Uterus (tissue), 4 donors: ENCODE measurements at places on chromosomes 2 and 18.
A peak's percentile ranks its signal among the peaks of the same experiment; 100 is the strongest.

DNA sequence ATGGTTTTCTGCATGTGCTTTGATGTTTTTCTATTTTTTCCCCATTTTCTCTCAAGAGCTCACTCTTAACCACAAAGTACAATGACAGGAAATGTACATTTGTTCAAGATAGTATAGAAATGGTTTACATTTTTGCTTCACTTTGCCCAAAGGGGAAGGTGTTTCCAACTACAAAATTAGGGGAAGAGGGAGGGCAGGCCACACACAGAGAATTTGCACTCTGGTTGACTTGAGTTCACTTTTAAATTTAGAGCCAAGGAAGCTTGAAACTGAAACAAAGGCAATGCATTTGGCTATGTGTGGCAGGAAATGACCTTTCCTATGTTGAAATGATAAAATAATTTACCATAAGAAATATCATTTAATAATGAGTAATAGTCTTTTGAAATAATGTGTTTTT is 19.1 kb upstream of the VIT start:
- H3K4me3 ChIP-seq: no peak overlapping the region
- H3K27me3 ChIP-seq: no peaks in the 10 kb centered on the region
- H3K27ac ChIP-seq: no peak overlapping the region
- no peaks in the 10 kb centered on the region for H3K36me3 ChIP-seq

DNA sequence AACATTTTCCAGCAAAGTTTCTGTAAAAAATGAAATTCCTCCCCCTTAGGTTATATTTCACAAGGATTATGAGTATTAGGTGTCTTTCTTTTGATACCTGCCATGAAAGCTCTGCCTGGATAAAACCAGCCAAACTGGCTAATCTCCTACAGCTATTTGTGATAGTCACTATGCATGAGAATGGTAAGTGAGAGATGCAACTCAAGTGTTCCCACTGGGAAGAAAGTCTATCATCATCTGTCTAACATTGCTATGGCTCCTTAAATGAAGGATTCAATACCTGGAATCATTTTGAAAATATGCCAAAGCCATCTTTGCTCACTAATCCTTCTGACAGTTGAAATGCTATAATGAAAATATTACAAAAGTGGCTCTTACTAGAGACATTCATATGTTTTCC is 339.9 kb upstream of the LRRTM4 start:
- H3K27ac ChIP-seq: no peak overlapping the region
- no peak overlapping the region for H3K4me3 ChIP-seq
- no peaks in the 10 kb centered on the region for H3K4me1 ChIP-seq
- no peaks in the 10 kb centered on the region for H3K27me3 ChIP-seq
- H3K36me3 ChIP-seq: no peaks in the 10 kb centered on the region

DNA sequence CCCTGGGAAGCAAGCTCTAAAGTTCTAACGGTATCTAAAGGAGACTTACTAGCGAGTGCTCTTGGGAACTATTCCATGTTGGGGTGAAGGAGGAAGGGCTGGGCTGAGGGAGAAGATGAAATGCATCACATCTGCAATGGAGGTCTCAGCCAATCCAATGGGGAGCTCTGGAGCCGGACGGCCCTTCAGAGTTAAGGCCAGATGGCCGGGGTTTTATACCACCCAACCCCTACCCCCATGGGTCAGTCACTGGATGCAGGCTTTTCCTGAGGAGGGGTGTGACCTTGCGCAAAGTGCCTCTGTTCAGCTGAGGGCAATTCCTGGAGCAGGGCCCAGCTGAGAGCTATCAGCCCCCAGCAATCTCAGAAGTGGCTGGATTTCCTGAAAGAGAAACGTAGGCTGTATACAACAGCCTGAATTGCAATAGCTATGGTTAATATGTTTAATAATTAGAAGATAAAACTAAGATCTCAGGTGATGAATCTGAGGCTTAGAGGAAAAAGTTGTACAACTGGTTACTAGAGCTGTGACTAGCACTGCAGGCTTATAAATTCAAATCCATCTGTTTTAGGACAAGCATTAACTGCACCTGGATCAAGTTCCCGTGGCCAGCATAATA is 21.6 kb downstream of the EIPR1 start:
- no peaks in the 10 kb centered on the region for H3K36me3 ChIP-seq
- no peaks in the 10 kb centered on the region for H3K4me1 ChIP-seq
- no peaks in the 10 kb centered on the region for H3K27me3 ChIP-seq
- DNase-seq: no peak

GRCh38 chr2:235054919-235055318 is 103.1 kb downstream of the SH3BP4 start:
- no peaks in the 10 kb centered on the region for H3K36me3 ChIP-seq
- DNase-seq: no peak
- H3K27ac ChIP-seq: no peak overlapping the region
- no peaks in the 10 kb centered on the region for H3K27me3 ChIP-seq
- no peak overlapping the region for H3K4me3 ChIP-seq
- peaks cover 7% of the 10 kb centered on the region for H3K4me1 ChIP-seq

DNA sequence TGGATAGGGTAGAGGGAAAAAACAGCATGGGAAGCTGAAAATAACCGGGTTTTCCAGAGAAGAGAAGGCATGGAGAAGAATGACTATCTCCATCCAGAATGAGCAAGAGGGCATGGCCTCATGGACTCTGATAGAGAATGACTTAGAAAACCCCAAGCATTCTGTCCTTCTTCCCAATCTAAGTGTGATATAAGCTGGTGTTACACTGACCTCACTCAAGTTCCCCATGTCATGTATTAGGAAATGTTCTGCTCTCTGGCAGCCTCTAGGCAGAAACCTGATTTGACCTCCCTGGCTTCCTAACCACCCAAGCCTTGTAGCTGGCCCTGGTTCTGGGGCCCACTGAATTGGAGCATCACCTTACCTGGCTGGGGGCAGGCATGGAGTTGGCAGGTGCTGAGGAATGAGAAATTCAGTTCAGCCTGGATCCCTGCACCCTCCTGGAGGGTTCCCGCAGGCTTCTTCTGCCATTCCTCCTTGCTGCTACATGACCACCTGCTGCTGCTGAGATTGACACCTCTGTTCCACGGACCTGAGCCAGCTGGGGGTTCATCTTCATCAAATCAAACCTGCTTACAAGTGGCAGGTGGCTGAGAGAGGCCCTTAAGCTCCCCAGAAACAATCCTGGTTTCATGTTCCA is 5.2 kb upstream of the SIGLEC15 start:
- H3K4me1 ChIP-seq: no peaks in the 10 kb centered on the region
- no peaks in the 10 kb centered on the region for H3K36me3 ChIP-seq
- H3K27ac ChIP-seq: no peak overlapping the region
- no peak overlapping the region for H3K4me3 ChIP-seq
- DNase-seq: no peak

- no peak overlapping the region for H3K4me3 ChIP-seq
- no peak for DNase-seq
- H3K4me1 ChIP-seq: no peaks in the 10 kb centered on the region
- no peak overlapping the region for H3K27ac ChIP-seq
- no peaks in the 10 kb centered on the region for H3K36me3 ChIP-seq
- no peaks in the 10 kb centered on the region for H3K27me3 ChIP-seq
These were observed 12.4 kb downstream of the PTPRN start for GRCh38 chr2:219296631-219297391.

DNA sequence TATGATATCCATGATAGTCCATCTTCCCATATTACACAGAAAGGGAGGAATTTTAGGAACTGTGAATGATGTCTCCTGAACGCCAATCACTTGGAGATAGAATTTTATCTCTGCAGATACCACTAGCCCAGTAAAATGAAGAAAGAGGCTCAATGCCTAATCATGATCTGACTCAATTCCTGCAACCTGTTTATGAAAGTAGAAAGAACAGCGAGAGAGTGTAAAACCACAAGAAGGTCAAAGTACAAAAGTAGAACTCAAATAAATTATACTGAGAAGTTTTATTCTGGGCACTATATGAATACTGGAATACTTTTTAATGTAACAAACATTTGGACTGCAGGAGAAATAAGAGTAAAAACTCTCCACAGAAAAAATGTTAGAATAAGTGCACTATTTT is 892.1 kb upstream of the DDX18 start:
- H3K4me3 ChIP-seq: no peak overlapping the region
- H3K27ac ChIP-seq: no peak overlapping the region
- no peak for DNase-seq
- H3K27me3 ChIP-seq: no peaks in the 10 kb centered on the region

DNA sequence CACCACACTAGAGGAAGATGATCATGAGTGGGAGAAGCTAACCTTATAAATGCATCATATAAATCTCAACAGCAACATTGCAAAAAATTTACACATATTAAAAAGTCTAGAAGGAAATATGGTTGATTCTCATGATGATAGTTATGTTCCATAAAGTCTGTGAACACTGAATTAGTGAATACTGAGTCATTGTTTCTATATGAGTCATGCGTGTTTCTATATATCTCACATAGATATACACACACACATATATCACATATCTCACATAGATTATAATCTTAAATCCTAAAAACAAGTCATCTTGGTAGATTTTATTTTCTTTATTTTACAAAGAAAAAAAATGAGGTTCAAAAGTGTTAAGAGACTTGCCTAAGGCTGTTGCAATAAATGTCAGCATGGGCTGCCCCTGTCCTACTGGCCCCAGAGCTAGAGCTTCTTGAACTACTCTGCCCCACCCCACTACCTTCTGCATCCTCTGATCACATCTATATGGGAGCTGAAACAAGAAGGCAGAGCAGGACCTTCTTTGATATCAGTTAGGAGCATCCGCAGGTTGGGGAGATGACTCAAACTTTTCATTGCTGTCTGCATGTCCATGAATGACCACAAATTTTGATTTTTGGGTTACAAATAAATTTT is 81.8 kb upstream of the ADAM23 start:
- no peak for DNase-seq
- H3K27me3 ChIP-seq: no peaks in the 10 kb centered on the region
- no peaks in the 10 kb centered on the region for H3K4me1 ChIP-seq

DNA sequence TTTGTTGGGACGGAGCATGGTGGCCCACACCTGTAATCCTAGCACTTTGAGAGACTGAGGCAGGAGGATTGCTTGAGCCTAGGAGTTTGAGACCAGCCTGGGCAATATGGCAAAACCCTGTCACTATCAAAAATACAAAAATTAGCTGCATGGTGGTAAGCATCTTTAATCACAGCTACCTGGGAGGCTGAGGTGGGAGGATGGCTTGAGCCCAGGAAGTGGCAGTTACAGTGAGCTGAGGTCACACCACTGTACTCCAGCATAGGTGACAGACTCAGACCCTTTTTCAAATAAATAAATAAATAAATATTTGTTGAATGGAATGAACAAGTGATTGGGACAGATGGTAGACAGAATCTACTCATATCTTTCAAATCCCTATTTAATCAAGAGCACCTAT is 5.7 kb upstream of the ITPRIPL1 start:
- no peaks in the 10 kb centered on the region for H3K36me3 ChIP-seq
- no peaks in the 10 kb centered on the region for H3K4me1 ChIP-seq
- no peak overlapping the region for H3K4me3 ChIP-seq
- no peak overlapping the region for H3K27ac ChIP-seq

DNA sequence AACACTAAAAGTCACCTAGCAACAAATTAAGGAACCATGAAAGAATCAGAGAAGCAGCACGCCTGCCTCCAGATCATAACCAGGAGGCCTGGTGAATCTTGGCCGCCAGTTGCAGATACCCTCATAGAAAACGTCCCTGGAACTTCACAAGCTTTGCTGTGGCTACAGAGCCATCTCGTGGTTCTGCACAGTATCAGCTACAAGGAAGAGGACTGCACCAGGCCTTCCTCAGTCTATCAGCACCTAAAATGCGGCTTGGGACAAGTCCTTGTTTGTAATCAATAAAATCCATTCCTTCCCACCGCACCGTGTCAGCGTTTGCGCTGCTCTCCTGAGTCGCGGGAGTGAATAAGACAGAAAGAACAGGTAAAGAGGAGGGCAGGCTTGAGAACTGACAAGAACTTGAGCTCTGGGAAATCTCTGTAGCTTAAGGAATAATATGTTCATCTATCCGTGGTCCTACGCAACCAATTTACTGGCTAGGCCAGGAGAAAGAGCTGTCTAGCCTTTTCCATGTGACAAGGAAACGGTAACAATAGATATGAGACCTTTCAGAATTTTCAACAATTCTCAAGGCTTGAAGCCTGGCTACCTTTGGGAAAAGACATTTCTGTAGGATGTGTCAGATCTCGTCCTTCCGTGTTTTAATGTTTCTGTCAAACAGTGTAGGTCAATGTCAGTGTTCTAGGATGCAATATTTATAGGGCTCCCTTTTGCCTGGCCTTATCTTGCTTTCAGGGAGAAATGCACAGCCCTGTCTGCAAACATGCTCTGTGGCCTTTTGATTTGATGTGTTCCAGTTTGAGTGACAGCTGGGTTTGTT is 128.5 kb upstream of the RAB12 start:
- H3K27ac ChIP-seq: no peak overlapping the region
- H3K36me3 ChIP-seq: no peaks in the 10 kb centered on the region
- no peaks in the 10 kb centered on the region for H3K27me3 ChIP-seq

- H3K4me3 ChIP-seq: no peak overlapping the region
- H3K4me1 ChIP-seq: no peaks in the 10 kb centered on the region
- DNase-seq: no peak
- H3K36me3 ChIP-seq: no peaks in the 10 kb centered on the region
These were observed 79.1 kb downstream of the MAPK4 start for GRCh38 chr18:50638884-50639420.

DNA sequence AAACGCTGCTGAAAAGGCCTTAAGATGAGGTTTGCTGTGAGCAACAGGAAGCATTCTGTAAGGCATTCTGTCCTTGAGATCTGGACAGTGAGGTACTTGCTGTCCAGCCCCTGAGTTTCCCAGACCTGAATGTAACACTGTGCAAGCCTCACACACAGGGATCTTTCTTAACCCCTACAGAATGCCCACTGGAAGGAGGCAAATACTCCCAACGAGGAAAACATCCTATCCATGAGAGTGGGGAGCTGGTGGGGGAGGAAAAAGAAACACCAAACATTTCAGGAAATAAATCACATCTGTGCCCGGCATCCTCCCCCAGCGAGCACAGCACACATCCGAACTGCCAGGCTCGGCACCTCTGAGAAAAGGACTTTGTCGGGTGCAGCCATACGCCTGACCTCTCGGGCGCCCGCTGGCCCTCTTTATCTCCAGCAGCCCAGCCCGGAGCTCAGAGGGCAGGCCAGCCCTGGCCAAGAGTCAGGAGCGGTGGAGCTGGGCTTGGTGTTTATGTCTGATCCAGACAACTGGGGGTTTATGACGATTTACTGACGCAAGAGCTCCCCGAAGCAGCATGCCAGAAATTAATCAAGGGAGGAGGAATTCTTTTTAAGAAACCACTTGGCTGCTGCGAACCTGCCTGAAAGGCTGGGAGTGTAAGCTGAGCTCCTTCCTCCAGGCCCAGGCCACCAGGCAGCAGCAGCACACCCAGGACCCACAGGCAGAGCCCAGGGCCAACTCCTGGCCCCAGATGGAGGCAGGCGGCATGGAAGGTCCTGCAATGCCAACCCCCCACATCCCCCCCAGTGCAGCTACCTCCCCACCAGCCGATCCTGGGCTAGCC is 72.2 kb downstream of the HDAC4 start:
- H3K4me1 ChIP-seq: peaks cover 22% of the 10 kb centered on the region
- DNase-seq: peak; percentile 91
- H3K27me3 ChIP-seq: no peaks in the 10 kb centered on the region
- peak overlapping the region; percentile 94 for H3K27ac ChIP-seq

DNA sequence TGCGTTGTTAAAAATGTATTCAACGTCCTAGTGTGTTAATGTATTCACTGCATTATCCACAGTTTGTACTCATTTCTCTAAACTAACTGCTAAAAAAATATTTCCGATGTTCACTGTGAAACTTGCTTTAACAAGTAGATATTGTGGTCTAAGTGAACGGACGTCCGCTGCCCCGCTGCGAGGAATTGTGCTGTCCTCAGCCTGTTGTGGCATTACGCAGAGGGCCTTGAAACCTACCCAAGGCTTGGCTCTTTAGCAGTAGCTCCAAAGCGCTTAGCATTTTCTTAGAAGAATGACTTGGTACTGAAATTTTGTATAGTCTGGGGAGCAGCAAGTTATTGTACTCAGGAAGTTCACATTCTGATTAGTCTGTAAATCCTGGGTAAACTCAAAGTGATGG is 136.5 kb upstream of the SP5 start:
- no peaks in the 10 kb centered on the region for H3K27me3 ChIP-seq
- H3K4me1 ChIP-seq: no peaks in the 10 kb centered on the region
- H3K36me3 ChIP-seq: no peaks in the 10 kb centered on the region
- no peak for DNase-seq
